Endothelial cell of coronary artery (primary cell): ENCODE measurements at places on chromosomes 5 and 9. TPM values are rescaled to one million over a fixed set of nuclear protein-coding genes. Genes with fewer than 3 reads are reported as not detected.

The ARID3C gene
- 0.09 TPM in 2 replicates for total RNA-seq

The NR2F1-AS1 gene
- total RNA-seq = 17.5 and 27.9 TPM in 2 replicates

The ZSWIM6 gene
- 19.0 and 25.0 TPM in 2 replicates for total RNA-seq

The GPX8 gene
- total RNA-seq = 36.8 and 42.2 TPM in 2 replicates

The PCDHAC2 gene
- 0.09 and 2.4 TPM in 2 replicates for total RNA-seq

The DAB2 gene
- 73.7 and 90.6 TPM in 2 replicates for total RNA-seq

The C5orf58 gene
- total RNA-seq = not detected in 2 replicates

The ZNF462 gene
- total RNA-seq = 5.2 and 12.4 TPM in 2 replicates

The MTRR gene
- total RNA-seq = 18.7 and 25.4 TPM in 2 replicates

The PPP3R2 gene
- not detected in 2 replicates for total RNA-seq

The TICAM2 gene
- total RNA-seq = 0.45 and 1.5 TPM in 2 replicates

The ORM2 gene
- total RNA-seq = not detected in 2 replicates

The CDKN2A gene
- total RNA-seq = 5.8 and 14.0 TPM in 2 replicates

The SLC6A19 gene
- total RNA-seq = not detected in 2 replicates

The ENTPD2 gene
- total RNA-seq = not detected in 2 replicates

The KCNV2 gene
- total RNA-seq = not detected in 2 replicates

The IL3 gene
- not detected in 2 replicates for total RNA-seq
